Vagina (tissue), 2 donors: ENCODE measurements at places on chromosomes 5 and 9. TPM values are rescaled to one million over a fixed set of nuclear protein-coding genes. Genes with fewer than 3 reads are reported as not detected.

GRCh38 chr5:55410845-55411244 is 103.1 kb downstream of the MTREX start:
- no peak for DNase-seq
- no peaks in the 10 kb centered on the region for H3K36me3 ChIP-seq
- peaks cover 5% of the 10 kb centered on the region for H3K4me1 ChIP-seq
- no peak overlapping the region for H3K27ac ChIP-seq
- H3K27me3 ChIP-seq = no peaks in the 10 kb centered on the region

DNA sequence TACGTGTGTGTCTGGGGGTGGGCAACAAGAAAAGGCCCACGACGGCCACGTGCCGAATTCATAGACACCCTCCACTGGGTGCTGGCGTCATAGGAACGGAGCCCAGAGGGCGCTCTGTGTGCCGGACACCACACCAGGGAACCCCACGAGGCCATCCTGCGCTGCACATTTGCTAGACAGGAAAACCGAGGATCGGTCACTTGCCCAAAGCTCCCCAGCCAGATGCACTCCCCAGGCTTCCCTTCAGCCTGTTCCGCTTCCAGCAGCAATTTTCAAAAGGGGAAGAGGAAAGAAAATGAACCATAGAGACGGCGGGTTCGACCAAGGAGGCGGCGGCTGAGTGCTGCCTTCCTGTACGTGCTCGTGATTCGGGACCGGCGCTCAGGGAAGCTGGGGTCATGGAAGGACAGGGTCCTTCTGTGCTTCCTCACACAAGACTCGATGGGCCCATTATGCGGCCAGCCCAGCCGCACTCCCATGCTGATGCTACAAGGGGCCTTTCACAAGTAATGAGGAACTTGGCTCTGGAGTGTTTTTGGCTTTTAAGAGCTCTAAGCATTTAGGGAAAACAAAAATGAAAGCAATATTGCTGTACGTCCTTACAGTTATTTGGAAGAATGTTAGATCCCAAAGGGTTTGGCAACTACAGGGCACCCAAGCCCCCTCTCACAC is 124.6 kb upstream of the SARDH start:
- no peaks in the 10 kb centered on the region for H3K27me3 ChIP-seq
- peaks cover 9% of the 10 kb centered on the region for H3K4me1 ChIP-seq
- DNase-seq = no peak
- no peak overlapping the region for H3K4me3 ChIP-seq
- H3K36me3 ChIP-seq = no peaks in the 10 kb centered on the region
- no peak overlapping the region for H3K27ac ChIP-seq

DNA sequence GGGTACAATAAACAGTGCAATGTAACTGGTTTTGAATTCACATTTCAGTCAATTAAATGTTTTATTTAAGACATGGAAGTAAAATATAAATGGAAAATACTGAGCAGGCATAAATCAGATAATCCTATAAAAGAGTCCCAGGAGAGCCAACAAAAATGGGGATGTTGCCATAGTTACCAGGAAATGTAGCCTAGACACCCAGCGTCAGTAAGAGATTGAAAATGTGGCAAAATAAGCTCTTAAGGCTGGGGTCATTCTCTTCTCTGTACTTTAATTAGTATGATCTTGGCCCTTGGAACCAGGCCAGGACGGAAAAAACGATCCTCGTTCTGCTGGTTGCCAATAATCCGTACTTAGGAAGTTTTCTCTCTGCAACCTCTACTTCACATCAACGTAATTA is 18.9 kb upstream of the RASEF start:
- H3K4me1 ChIP-seq = no peaks in the 10 kb centered on the region
- no peak overlapping the region for H3K4me3 ChIP-seq
- H3K36me3 ChIP-seq = no peaks in the 10 kb centered on the region

GRCh38 chr9:38229504-38230155 is 160.6 kb upstream of the SHB start:
- H3K27me3 ChIP-seq = no peaks in the 10 kb centered on the region
- no peak overlapping the region for H3K27ac ChIP-seq
- peaks cover 10% of the 10 kb centered on the region for H3K4me1 ChIP-seq
- DNase-seq = peak; percentile 42

DNA sequence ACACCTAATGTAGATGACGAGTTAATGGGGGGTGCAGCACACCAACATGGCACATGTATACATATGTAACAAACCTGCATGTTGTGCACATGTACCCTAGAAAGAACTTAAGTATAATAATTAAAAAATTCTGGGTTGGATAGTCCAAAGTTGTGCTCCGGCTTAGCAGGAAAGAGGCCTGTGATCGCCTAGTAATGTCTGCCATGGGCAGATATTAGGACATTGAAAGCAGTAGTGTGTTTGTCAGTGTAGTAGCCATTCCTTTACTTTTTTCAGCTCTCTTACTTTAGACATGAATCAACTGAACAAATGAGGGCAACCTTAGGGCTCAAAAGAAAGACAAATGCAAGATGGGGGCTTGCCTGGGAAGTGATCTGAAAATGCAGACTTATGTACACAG is 58.9 kb downstream of the PPARGC1B start:
- no peak for DNase-seq
- no peak overlapping the region for H3K27ac ChIP-seq
- no peak overlapping the region for H3K4me3 ChIP-seq
- H3K27me3 ChIP-seq = no peaks in the 10 kb centered on the region
- H3K36me3 ChIP-seq = no peaks in the 10 kb centered on the region
- H3K4me1 ChIP-seq = peaks cover 37% of the 10 kb centered on the region

DNA sequence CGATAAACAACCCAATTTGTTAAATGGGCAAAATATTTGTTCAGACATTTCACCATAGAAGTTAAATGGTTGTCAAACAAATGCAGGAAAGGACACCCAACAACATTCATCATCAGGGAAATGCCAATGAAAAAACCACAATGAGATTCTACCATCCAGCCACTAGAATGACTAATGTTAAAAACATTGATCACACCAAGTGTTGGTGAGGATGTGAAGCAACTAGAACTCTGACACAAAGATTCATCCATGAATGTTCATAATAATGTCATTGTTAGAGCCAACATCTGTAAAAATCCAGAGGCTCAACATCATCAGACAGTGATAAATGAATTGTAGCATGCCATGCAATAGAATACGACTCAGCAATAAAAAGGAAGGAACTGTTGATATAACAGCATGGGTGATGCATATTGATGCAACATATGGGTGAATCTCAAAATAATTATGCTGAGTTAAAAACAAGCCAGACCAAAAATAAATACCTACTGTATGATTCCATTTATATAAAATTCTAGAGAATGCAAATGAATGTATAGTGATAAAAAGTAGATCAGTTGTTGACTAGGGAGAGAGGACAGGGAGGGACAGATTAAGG is 55.9 kb upstream of the UNC5A start:
- DNase-seq = no peak
- H3K4me3 ChIP-seq = no peak overlapping the region
- H3K36me3 ChIP-seq = no peaks in the 10 kb centered on the region
- no peaks in the 10 kb centered on the region for H3K27me3 ChIP-seq

- DNase-seq = no peak
- H3K36me3 ChIP-seq = no peaks in the 10 kb centered on the region
- no peaks in the 10 kb centered on the region for H3K4me1 ChIP-seq
- no peak overlapping the region for H3K4me3 ChIP-seq
- H3K27me3 ChIP-seq = no peaks in the 10 kb centered on the region
- H3K27ac ChIP-seq = no peak overlapping the region
These were observed 126.7 kb downstream of the SLC25A46 start for GRCh38 chr5:110865400-110866094.

DNA sequence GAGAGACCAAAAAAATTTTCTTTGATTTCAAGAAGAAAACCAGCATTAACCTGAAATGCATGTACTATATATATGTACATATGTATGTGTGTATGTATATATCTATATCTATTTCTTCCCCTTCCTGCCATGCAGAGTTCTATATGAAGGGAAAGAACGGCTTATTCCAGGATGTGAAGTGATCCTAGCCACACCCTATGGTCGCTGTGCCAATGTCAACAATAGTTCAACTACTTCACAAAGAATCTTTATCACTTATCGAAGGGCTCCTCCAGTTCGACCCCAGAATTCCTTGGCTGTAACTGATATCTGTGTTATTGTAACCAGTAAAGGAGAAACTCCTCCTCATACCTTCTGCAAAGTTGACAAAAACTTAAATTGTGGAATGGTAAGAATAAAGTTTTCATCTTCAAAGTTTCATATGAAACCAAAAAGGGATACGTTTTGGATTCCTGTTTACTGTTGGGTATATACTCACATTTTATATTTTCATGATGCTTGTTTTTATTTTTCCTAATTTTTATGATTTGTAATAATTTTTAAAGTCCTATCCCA is 56.2 kb downstream of the DENND4C start:
- H3K27me3 ChIP-seq = no peaks in the 10 kb centered on the region
- H3K27ac ChIP-seq = no peak overlapping the region
- DNase-seq = no peak

GRCh38 chr5:151040211-151040747 is 19.9 kb downstream of the GPX3 start:
- peak overlapping the region; percentile 86 for H3K27ac ChIP-seq
- no peak overlapping the region for H3K4me3 ChIP-seq
- H3K36me3 ChIP-seq = peaks cover 78% of the 10 kb centered on the region
- peaks cover 45% of the 10 kb centered on the region for H3K4me1 ChIP-seq

- no peaks in the 10 kb centered on the region for H3K36me3 ChIP-seq
- H3K27ac ChIP-seq = peak overlapping the region; percentile 13
- H3K27me3 ChIP-seq = no peaks in the 10 kb centered on the region
- DNase-seq = no peak
- no peak overlapping the region for H3K4me3 ChIP-seq
These were observed 12.5 kb downstream of the C5orf46 start for GRCh38 chr5:147893820-147894219.

- H3K4me1 ChIP-seq = peaks cover 9% of the 10 kb centered on the region
- H3K4me3 ChIP-seq = no peak overlapping the region
- H3K36me3 ChIP-seq = no peaks in the 10 kb centered on the region
- no peak for DNase-seq
- H3K27me3 ChIP-seq = peaks cover 6% of the 10 kb centered on the region
- no peak overlapping the region for H3K27ac ChIP-seq
These were observed 26.3 kb downstream of the OR2V2 start for GRCh38 chr5:181173420-181174342.

GRCh38 chr9:4077499-4078102 is 222.3 kb downstream of the GLIS3 start:
- no peaks in the 10 kb centered on the region for H3K36me3 ChIP-seq
- no peak overlapping the region for H3K4me3 ChIP-seq
- no peak overlapping the region for H3K27ac ChIP-seq
- DNase-seq = no peak

- H3K36me3 ChIP-seq = no peaks in the 10 kb centered on the region
- no peak for DNase-seq
- peaks cover 8% of the 10 kb centered on the region for H3K4me1 ChIP-seq
- H3K27me3 ChIP-seq = no peaks in the 10 kb centered on the region
- no peak overlapping the region for H3K27ac ChIP-seq
- no peak overlapping the region for H3K4me3 ChIP-seq
These were observed 83.7 kb upstream of the SARDH start for GRCh38 chr9:133821601-133822429.

- DNase-seq = no peak
- no peaks in the 10 kb centered on the region for H3K27me3 ChIP-seq
- H3K4me3 ChIP-seq = no peak overlapping the region
- H3K36me3 ChIP-seq = no peaks in the 10 kb centered on the region
- no peak overlapping the region for H3K27ac ChIP-seq
These were observed 270.2 kb upstream of the RASA1 start for GRCh38 chr5:86997516-86997915.

DNA sequence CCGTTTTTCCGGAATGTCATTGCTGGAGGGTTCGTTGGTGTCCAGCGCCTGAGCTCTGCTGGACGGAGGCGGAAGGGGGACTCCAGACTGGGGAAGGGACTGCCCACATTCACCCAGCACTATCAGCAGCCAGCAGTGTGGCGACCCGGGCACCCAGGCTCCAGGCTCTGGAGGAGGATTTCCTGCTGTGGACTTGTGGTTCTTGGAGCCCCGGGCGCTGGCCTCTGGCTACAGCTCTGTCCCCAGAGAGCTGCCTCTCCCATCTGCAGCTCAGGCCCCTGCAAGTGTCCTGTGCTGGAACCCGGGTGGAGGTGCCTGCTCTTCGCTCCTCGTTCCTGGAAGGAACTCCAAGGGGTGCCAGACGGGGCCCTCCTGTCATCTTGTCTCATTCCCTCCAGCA is 152.6 kb downstream of the RGS3 start:
- peaks cover 54% of the 10 kb centered on the region for H3K4me1 ChIP-seq
- H3K36me3 ChIP-seq = no peaks in the 10 kb centered on the region
- H3K27me3 ChIP-seq = no peaks in the 10 kb centered on the region

DNA sequence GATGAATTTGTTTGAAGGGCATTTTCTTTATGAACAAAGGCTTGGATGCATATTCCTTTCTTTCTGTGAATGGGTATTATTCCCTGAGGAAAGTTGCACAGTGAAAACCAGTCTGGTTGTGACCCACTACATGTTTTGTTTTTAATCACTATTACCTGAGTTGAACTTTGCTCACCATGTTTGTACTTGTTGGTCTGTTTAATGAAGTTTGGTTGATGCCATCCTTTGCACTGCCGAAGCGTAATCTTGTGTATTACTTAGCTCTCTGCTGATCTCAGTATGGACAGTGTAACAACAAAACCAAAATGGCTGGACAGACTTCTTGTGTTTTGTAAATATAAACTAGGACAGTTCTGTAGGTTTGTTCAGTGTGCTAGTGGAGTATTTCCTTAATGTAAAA is 38.1 kb downstream of the UGCG start:
- DNase-seq = no peak
- H3K4me1 ChIP-seq = peaks cover 15% of the 10 kb centered on the region
- H3K36me3 ChIP-seq = peaks cover 53% of the 10 kb centered on the region
- H3K27ac ChIP-seq = no peak overlapping the region

DNA sequence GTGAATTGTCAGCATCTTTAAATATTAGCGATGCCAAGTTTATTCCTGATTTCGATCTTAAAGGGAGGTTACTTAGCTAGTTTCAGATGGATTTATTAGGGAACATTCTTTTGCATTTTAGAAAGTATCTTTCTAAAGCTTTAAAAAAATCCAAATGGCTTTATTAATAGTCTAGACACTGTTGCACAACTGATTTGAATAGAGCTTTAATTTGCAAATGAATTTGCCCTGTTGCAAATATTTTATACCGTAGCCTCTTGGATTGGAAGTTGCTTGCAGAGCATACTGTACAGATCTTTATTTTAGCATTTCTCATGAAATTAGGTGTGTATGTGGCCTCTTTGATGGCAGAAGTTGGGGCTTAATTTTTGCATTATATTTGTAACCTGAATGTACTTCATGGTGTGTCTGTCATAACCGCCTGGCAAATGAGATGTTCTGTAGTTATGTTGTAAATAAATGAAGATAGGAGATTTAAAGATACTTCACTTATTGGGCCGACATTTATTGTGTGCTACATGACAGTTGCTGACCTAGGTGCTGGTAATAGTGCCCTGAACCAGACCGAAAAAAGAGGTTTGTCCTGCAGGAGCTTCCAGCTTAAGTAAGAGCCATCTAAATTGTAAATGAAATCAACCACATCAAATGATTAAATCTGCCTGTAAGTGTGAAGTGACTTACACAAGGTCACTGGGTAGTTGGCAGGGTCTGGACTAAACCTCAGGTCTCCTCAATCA is 1.8 kb downstream of the TCERG1 start:
- no peaks in the 10 kb centered on the region for H3K36me3 ChIP-seq
- H3K4me1 ChIP-seq = peaks cover 35% of the 10 kb centered on the region
- H3K27me3 ChIP-seq = no peaks in the 10 kb centered on the region
- H3K4me3 ChIP-seq = no peak overlapping the region

CCL27 gene
- not detected for total RNA-seq

NKD2 gene
- 2.0 TPM for total RNA-seq

HTR1A gene
- total RNA-seq = not detected

TERT gene
- total RNA-seq = not detected

ORM2 gene
- total RNA-seq = not detected

GPR150 gene
- total RNA-seq = 1.7 TPM

PCDHB6 gene
- not detected for total RNA-seq

ADCY2 gene
- 18.4 TPM for total RNA-seq

CPEB4 gene
- 31.9 TPM for total RNA-seq

FSTL4 gene
- total RNA-seq = 3.7 TPM

CD14 gene
- 48.4 TPM for total RNA-seq

TMC1 gene
- not detected for total RNA-seq

ZNF462 gene
- total RNA-seq = 28.5 TPM

PCDHGA4 gene
- 3.9 TPM for total RNA-seq
